Natural killer cell (primary cell): ENCODE measurements at places on chromosomes 1 and 21.

DNA sequence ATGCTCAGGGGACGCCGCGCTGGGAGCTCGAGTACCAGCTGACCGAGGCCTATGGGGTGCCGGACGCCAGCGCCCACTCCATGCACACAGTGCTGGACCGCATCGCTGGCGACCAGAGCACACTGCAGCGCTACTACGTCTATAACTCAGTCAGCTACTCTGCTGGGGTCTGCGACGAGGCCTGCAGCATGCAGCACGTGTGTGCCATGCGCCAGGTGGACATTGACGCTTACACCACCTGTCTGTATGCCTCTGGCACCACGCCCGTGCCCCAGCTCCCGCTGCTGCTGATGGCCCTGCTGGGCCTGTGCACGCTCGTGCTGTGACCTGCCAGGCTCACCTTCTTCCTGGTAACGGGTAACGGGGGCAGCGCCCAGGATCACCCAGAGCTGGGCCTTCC lies 1.3 kb upstream of the XKR8 start:
- DNase-seq: no peak
- no peak overlapping the region for H3K27ac ChIP-seq
- H3K4me1 ChIP-seq: peaks cover 30% of the 10 kb centered on the region
- peaks cover 2% of the 10 kb centered on the region for H3K36me3 ChIP-seq
- H3K4me3 ChIP-seq: no peak overlapping the region

GRCh38 chr1:86951430-86951829 lies 37.0 kb downstream of the HS2ST1 start:
- no peak for DNase-seq
- H3K27me3 ChIP-seq: no peaks in the 10 kb centered on the region
- H3K36me3 ChIP-seq: no peaks in the 10 kb centered on the region
- H3K27ac ChIP-seq: no peak overlapping the region

- peak overlapping the region; percentile 45 for H3K27ac ChIP-seq
- no peak overlapping the region for H3K4me3 ChIP-seq
- H3K36me3 ChIP-seq: no peaks in the 10 kb centered on the region
- H3K27me3 ChIP-seq: no peaks in the 10 kb centered on the region
- no peaks in the 10 kb centered on the region for H3K4me1 ChIP-seq
- no peak for DNase-seq
These were observed 30.0 kb upstream of the FGGY start for GRCh38 chr1:59266927-59267293.

GRCh38 chr1:104706631-104707147 lies 957.0 kb downstream of the AMY1C start:
- no peak for DNase-seq
- no peak overlapping the region for H3K4me3 ChIP-seq
- H3K36me3 ChIP-seq: no peaks in the 10 kb centered on the region
- no peak overlapping the region for H3K27ac ChIP-seq
- no peaks in the 10 kb centered on the region for H3K27me3 ChIP-seq
- no peaks in the 10 kb centered on the region for H3K4me1 ChIP-seq

DNA sequence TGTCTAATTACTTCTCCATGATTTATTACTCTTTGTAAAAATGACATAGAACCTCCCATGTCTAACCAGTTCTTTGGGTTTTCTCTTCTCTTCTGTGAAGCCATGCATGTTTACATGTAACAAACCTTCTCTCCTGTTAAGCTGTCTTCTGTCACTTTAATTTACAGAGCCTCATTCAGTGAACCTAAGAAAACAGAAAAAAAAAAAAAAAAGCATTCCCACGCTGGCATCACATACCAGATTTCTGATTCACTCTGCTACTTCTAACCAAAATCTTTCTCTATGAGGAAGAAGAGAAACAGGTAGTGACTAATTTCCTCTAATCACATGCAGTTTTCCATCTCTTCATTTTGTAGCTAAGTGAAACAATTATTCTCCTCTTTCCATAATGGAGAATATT lies 141.4 kb upstream of the CXADR start:
- no peaks in the 10 kb centered on the region for H3K36me3 ChIP-seq
- no peak overlapping the region for H3K27ac ChIP-seq
- no peaks in the 10 kb centered on the region for H3K27me3 ChIP-seq
- H3K4me3 ChIP-seq: no peak overlapping the region
- H3K4me1 ChIP-seq: no peaks in the 10 kb centered on the region
- DNase-seq: no peak

DNA sequence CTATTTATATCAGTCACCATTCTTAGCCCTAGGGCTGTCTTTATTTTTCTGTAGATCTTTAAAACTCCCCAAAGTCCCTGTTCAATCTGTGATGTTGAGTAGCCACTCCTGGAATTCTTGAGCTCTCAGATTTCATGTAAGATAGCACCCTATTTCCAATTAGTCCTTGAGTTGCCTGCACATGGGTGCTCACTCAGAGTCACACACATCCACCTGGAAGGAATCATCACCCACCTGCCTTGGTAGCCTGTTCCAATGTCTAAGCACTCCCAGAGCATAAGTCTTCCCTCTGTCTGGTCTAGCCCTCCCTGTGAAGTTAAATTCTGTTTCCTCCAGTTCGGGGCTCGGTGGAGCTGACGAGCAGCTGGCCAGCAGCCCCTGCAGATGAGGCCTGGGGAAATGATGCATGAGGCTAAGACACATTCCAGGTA lies 14.7 kb upstream of the ATF3 start:
- H3K27me3 ChIP-seq: no peaks in the 10 kb centered on the region
- peaks cover 7% of the 10 kb centered on the region for H3K4me1 ChIP-seq
- H3K4me3 ChIP-seq: no peak overlapping the region
- no peak overlapping the region for H3K27ac ChIP-seq
- DNase-seq: no peak

GRCh38 chr1:23923592-23924499 lies 10.7 kb upstream of the CNR2 start:
- no peak overlapping the region for H3K4me3 ChIP-seq
- H3K36me3 ChIP-seq: no peaks in the 10 kb centered on the region

DNA sequence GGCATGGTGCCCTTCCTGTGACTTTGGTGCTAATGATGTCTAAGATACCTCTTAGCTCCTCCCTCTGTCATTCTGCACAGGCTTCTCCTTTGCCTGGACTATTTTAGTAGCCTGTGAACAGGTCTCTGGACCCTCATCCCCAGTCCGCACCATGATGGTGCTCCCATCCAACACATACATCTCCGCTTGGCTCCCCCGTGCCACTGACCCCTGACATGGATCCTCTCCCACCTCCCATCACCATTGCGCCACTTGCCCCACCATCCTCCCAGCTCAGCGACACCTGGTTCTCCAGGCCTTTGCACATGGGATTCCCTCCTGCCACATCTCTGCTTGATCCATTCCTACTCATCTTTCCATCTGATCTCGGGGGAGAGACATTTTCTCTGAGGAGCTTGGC lies 33.9 kb downstream of the RUNX3 start:
- no peak for DNase-seq
- H3K27me3 ChIP-seq: no peaks in the 10 kb centered on the region
- no peak overlapping the region for H3K4me3 ChIP-seq
- no peak overlapping the region for H3K27ac ChIP-seq

GRCh38 chr1:27113861-27114260 lies 41.1 kb downstream of the SLC9A1 start:
- peak; percentile 45 for DNase-seq
- peaks cover 29% of the 10 kb centered on the region for H3K4me1 ChIP-seq
- no peak overlapping the region for H3K27ac ChIP-seq
- no peak overlapping the region for H3K4me3 ChIP-seq
